Inflammatory macrophage (primary cell): ENCODE measurements at places on chromosomes 11 and 22.

GRCh38 chr11:5280582-5281102, 10.9 kb upstream of the HBE1 start:
- peak; percentile 71 for DNase-seq

DNA sequence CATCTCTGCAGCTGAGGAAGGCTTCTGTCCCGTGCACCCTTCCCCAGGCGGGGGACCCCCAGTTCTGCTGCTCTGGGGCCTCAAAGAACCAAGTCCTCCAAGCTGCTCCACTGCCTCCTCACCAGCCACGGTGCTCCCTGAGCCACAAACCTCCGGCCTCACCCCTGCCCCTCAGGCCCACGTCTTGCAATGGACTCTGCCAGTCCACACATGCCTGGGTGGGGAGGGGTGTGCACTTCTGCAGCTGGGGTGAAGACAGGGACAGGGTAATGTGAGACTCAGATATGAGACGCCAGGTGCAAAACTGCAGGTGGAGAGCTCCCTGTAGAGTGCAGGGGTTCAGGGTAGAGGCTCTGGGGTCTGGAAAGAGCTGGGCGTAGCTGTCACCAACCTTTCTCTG, 3.2 kb upstream of the PTDSS2 start:
- no peak for DNase-seq

DNA sequence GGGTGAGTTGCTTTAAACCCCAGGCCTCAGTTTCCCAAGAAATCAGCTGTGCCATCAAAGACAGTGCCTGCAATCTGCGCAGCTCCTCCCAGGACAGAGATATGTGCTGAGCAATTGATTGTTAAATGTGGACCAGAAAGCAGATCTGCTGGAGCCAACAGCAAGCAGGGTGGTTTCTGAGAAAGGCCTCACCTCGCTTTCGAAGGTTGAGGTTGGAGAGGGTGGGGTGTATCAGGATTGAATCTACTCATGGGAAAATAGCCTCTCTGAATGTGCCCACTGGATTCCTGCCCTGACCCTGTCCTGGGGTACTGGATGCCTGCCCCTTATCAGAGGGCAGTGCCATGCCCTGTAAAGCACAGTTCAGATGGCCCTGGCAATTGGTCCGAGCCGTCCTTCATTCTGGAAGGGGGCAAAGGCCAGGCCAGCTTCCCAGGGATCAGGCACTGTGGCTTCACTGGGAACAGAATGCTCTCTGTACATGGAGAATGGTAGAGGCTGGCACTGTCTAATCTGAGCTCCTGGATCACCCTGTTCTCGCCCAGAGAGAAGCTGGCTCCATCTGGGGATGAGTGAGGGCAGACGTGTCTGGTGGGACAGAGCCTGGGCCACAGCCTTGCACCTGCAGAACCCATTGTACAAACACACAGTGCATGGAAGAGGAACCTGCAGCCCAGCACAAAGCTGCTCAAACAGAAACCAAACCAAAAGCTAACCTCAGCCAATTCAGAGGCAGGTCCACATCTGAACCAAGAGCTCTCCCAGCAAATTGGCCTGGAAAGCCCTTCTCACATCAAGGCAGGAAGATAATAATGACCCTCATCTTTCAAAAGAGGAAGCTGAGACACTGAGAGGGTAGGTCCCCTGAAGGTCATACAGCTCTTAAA, 15.2 kb downstream of the DHCR7 start:
- no peak for DNase-seq

- peak; percentile 3 for DNase-seq
Measured at GRCh38 chr11:44817207-44817949, 90.6 kb downstream of the TSPAN18 start.

- DNase-seq: peak; percentile 19
Measured at GRCh38 chr11:123640677-123641494, 13.5 kb downstream of the SCN3B start.

DNA sequence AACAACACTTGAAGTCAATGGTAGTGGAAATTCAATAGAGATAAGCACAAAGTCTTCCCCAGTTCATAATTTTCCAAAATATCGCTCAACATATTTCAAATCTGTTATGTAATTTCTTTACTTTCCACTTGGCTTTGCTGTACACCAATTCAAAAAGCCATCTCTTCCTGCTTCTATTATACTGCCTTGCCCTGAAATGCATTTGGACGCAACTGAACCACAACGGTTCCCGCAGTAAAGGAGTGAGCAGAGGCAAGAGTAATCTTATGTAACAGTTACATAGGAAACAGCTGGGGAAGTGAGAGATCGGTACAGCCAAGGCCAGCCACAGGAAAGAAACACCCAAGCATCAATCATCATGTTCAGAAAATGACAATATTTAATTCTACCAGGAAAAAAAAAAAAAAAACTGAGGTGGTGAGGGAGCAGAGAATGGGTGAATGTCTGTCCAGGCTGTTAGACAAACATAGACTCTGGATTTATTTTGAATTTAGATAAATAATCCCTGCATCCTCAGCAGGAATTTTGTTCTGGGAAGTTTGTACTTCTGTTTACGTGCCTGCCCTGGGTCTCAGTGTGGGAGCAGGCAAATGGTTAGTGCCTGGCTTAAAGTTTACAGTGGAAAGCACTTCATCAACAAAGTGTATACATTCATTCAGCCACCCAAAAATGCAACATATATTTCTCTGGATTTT, 392.2 kb downstream of the ETS1 start:
- DNase-seq: peak; percentile 33

DNA sequence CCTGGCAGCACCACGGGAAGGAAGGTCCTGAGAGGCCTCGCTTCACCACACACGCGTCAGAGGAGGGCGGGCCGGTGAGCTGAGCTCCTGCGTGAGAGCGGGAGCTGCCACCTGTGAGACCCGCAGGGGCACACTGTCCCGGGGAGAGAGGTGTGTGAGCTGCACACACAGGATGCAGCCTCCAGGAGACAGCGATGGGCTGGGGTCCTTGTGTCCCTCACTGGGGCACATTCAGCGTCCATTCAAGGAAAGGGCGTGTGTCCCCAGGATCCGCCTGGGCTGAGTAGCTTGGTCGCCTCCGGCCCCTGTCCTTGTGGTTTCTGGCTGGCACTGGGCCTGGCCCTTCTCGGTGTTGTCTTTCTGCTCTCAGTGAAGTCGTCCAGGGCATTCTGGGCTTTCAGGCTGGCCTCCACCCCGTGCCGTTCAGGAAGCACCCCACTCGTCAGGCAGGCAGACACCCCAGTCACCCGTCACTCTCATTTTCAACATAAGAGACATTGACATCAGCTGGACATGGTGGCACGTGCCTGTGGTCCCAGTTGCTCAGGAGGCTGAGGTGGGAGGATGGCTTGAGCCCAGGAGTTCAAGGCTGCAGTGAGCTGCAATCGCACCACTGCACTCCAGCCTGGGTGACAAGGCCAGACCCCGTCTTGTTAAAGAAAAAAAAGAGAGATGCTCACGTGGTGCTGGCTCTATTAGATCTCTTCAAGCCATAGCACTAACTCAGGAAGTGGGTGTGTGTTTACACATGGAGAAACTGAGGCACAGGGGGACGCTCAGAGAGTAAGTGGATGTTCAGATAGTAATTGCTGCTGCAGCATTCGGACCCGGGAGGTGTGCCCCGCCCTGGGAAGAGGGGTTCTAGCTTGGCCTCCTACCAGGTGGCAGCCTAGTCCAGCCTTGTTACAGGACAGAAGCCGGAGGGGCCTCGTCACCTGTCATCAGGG, 1081.6 kb downstream of the BRD1 start:
- DNase-seq: no peak

GRCh38 chr22:26897384-26897783, 240.0 kb downstream of the MIAT start:
- no peak for DNase-seq

- no peak for DNase-seq
Measured at GRCh38 chr11:102476812-102477211, 24.2 kb upstream of the TMEM123 start.

GRCh38 chr11:8262552-8263108, 1.0 kb downstream of the LMO1 start:
- no peak for DNase-seq

GRCh38 chr11:3939211-3939610, 83.7 kb downstream of the STIM1 start:
- peak; percentile 37 for DNase-seq

DNA sequence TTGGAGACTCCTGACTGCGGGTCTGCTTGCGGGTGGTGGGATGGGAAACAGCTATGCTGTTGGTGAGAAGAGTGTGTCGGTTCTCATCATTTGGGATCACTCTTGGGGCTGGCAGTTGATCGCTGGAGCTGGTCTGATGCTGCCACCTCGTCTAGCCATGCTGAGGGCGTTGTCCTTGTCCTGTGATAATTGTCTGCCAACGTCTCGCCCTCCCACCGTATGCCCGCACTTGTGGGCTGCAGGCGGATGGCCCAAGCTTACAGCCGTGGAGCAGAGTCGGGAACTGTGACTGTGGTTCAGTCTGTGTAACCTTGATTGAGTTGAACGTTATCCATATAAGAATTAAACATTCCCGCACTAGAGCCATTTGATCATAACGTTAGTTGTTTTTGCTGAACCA, 204.4 kb downstream of the TBC1D22A start:
- no peak for DNase-seq

GRCh38 chr22:19107730-19108074, 14.5 kb downstream of the DGCR2 start:
- no peak for DNase-seq

- peak; percentile 66 for DNase-seq
Measured at GRCh38 chr22:46619830-46620501, at the start of gene GRAMD4. Gene GRAMD4, plus strand, starts transcription at chr22:46620386. Its CDS starts 6,414 bp downstream, at chr22:46626800.

- no peak for DNase-seq
Measured at GRCh38 chr11:96193745-96194443, 149.1 kb downstream of the MAML2 start.

- no peak for DNase-seq
Measured at GRCh38 chr11:37914859-37915258, 1316.8 kb upstream of the RAG2 start.

GRCh38 chr11:118434553-118435289, 1.6 kb upstream of the KMT2A start:
- DNase-seq: no peak

DNA sequence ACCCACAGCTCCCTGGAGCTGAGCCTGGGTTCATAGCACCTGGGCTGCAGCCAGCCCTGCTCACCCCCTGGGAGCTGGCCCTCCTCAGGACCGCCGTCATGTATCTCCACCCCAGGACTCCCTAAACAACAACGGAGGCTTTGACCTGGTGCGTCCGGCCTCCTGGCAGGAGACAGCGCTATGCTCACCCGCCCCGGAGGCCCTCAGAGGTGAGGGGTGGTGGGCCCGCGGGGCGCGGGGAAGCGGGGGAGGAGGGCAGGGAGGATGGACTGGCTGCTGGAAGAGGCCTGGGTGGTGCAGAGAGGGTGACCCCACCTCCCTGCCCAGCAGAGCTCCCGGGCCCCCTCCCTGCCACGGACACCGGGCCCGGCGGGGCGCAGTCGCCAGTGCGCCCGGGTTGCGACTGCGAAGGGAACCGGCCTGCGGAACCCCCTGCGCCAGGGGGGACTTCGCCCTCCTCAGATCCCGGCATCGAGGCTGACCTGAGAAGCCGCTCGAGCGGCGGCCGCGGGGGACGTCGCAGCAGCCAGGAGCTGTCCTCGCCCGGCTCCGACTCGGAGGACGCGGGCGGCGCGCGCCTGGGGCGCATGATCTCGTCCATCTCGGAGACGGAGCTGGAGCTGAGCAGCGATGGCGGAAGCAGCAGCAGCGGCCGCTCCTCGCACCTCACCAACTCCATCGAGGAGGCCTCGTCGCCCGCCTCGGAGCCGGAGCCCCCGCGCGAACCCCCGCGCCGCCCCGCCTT, 3.1 kb downstream of the MAPK8IP2 start:
- no peak for DNase-seq

GRCh38 chr11:132981131-132981956, 551.0 kb downstream of the OPCML start:
- DNase-seq: no peak

- no peak for DNase-seq
Measured at GRCh38 chr11:89181111-89181510, 3.4 kb downstream of the TYR start.

GRCh38 chr11:124094731-124095130, 20.5 kb upstream of the VWA5A start:
- DNase-seq: no peak

DNA sequence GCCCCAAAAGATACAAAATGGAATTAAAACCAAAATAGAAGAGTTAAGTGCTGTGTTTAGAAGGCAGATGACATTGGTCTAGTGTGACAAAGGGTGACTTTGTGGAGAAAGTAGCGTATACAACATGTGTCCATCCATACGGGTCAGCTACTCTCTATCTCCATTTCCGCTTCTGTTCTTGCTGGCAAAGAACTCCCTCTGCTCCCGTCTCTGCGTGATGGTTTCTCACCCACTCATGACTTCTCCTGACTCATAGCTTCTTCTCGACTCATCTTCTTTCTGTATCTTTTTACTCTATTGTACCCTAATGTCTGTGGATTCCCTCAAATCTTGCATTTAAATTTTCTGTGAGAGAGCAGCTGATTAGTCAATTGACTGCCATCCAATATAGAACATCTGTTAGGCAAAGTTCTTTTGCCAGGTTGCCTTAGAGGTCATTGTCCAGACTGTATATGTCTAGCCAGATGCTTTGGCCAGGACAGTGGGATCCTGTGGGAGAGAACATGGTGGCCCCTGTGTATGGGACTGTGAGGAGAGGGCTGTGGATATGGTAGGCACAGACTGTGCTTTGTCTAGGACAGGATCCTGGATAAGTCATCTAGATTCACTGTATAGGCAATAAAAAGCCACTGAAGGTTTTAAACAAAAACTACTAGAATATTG, 28.4 kb downstream of the MMP13 start:
- DNase-seq: no peak

DNA sequence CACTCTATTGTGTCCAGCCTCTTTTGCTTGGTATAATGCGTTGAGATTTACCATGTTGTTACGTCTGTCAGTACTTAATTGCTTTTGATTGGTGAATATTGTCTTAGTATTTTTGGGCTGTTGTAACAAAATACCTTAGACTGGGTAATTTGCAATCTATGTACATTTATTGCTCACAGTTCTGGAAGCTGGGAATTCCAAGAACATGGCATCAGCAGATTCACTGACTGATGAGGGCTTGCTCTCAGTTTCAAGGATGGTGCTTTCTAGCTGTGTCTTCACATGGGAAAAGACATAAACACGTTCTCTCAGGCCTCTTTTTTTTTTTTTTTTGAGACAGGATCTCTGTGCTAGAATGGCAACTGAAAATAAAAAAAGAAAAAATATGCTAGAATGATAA, 46.7 kb upstream of the INCENP start:
- DNase-seq: no peak

- DNase-seq: no peak
Measured at GRCh38 chr11:117394221-117394925, 66.7 kb downstream of the CEP164 start.

DNA sequence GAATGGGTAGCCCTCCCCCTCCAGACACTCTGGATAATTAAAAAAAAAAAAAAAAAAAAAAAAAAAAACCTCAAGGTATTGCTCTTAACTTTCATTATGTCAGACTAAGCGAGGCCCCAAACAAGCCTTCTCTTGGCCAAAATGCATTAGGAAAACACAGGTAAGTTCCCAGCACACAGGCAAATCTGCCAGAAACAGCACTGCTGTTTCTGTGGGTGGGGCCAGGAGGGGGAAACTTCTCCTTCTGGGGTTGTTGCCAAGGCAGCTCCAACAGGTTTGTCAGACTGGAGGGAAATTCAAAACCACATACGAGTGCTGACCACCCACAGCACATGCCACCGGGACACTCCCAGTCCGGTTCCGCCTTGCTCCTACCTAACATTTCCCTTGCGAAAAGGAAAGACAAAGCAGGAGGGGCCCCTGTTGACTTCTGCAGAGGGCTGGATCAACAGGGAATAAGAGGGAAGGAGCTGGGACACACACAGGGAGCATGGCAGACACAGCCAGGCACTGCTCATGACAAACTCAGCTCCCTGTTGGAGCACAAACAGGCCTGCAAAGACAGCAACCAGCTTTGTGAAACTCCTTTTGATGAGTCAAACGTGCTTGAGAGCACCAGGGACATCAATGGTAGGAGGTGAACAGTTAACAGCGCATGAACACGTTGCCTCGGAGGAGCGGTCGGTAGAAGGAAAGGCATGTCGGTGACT, 55.0 kb downstream of the MYH9 start:
- peak; percentile 36 for DNase-seq
